Activated CD4-positive, alpha-beta T cell treated with anti-CD3 and anti-CD28 coated beads for 24 hours (primary cell): ENCODE measurements at places on chromosomes 3 and 15.

DNA sequence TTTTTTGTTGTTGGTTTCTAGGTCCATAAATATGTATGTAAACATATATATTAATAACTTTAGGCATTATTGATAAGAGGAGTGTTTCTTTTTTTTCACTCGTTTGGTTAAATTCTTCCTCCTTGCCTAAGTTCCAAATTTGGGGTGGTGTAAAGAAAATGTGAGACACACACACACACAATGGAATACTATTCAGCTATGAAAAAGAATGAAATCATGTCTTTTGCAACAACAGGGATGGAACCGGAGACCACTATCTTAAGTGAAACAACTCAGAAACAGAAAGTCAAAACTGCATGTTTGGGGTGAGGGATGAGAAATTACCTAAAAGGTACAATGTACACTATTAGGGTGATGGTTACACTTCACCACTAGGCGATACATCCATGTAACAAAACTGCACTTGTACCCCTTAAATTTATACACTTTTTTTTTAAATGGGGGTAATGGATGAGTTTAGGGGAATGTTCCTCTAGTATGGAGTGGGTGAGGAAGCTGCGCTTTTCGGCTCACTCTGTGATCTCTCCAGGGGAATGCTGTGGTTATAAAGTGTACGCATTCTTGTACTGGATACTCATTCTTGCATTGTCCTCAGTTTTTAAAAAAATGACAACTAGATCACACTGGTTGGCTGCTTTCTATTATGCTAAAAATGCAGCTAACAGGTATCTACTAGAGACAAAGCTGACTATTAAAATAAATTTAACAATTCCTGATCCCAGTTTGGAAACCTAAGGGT, 50.8 kb upstream of the PPARG start:
- no peak for DNase-seq

DNA sequence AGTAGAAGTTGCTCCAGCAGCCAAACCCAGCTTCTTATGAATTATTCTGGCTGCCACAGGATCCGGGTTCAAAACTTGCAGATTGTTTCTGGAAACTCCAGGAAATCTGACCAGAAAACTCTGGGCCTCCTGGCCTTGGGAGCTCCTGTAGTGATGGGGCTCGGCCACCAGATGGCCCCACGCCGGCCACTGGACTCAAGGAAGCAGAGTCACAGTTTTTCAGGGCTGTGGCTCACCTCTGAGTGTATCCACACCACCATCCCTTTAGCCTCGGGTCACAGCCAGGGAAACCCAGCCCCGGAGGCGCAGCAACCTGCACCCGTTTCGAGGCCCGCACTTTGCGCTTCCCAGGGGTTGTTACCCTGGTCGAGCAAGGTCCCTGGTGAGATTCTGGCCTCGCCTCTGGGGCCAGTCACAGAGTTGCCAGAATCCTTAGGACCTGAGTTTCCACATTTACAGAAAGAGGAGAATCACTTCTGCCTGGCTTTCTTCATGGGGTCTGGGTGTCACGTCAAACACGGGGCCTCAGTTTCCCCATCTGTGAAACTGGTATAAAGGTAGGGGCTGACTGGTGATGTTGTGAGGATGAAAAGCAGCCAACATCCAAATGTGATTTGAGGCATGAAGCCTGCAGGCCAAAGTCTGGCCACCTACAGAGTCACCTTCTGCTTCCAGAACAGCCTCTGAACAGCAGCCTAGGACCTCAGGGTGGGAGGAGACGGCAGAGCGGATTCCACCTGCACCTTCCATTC, 53.5 kb upstream of the LCTL start:
- DNase-seq = peak; percentile 9

- no peak for DNase-seq
Measured at GRCh38 chr3:195666-196065, 897 bp upstream of the CHL1 start.

GRCh38 chr3:181941250-181941649, 229.5 kb downstream of the SOX2 start:
- DNase-seq = no peak

GRCh38 chr3:20523293-20523692, 337.3 kb upstream of the SGO1 start:
- DNase-seq = no peak

- no peak for DNase-seq
Measured at GRCh38 chr3:136161516-136161915, 34.6 kb downstream of the MSL2 start.

DNA sequence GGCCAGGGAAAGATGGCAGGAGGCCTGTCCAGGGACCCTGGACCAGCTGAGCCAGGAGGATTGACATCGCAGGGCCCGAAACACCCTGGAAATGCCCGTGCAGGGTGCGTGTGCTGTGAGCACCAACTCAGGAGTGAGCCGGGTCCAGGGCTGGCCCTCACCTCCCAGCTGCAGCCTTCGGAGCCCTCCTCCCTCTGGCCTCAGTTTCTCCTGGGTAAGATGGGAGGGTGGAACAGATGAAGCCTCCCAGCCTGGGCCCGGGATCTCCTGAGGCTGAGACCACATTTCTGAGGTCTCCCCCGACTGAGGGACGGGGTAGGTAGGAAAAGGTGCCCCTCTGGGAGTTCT, 5.3 kb upstream of the CALML4 start:
- DNase-seq = no peak

- peak; percentile 23 for DNase-seq
Measured at GRCh38 chr3:182793663-182794454, 555 bp downstream of the ATP11B start.

- no peak for DNase-seq
Measured at GRCh38 chr3:72398781-72399180, 449.5 kb downstream of the SHQ1 start.

GRCh38 chr3:65846936-65847335, 191.8 kb downstream of the MAGI1 start:
- no peak for DNase-seq

GRCh38 chr15:67137319-67137718, 71.9 kb downstream of the SMAD3 start:
- DNase-seq = no peak

DNA sequence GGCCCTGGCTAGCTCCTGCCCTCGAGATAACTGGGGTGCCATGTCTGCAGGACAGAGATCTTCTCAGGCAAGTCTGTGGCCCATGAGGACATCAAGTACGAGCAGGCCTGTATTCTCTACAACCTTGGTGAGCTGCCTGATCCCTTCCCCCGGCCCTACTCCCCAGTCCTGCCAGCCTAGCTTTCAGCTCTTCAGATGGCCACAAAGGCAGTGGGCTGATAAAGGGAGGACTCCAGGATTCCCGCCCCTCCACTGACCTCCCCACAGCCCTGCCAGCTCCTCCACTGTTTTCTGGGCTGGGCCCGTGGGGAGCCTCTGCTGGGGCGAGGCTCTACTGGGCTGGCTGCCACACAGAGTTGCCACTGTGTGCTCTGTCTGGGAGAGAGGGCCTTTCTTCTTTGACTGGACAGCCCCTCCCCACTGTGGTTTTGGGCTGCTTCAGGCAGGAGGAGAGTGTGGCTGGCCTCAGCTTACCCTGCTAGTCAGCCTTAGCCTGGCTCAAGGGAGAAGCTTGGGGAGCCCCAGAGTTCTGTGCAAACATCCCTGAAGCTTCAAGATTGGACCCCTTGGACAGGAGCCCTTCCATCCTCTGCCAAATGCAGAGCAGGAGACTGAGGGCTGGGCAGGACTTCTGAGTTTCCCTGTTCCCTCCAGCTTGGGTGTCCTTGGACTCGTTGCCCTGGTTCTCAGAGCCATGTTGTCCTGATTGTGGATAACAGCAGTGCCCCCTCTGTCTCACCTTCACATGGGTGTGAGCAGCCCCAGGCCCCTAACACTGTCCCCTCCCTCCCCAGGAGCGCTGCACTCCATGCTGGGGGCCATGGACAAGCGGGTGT, 24.4 kb downstream of the PTPN23 start:
- no peak for DNase-seq

GRCh38 chr3:194749631-194750490, 64.2 kb downstream of the FAM43A start:
- no peak for DNase-seq
